Kidney (tissue), 22 donors: ENCODE measurements at places on chromosomes 7 and 10. TPM values are rescaled to one million over a fixed set of nuclear protein-coding genes. Genes with fewer than 3 reads are reported as not detected.

DNA sequence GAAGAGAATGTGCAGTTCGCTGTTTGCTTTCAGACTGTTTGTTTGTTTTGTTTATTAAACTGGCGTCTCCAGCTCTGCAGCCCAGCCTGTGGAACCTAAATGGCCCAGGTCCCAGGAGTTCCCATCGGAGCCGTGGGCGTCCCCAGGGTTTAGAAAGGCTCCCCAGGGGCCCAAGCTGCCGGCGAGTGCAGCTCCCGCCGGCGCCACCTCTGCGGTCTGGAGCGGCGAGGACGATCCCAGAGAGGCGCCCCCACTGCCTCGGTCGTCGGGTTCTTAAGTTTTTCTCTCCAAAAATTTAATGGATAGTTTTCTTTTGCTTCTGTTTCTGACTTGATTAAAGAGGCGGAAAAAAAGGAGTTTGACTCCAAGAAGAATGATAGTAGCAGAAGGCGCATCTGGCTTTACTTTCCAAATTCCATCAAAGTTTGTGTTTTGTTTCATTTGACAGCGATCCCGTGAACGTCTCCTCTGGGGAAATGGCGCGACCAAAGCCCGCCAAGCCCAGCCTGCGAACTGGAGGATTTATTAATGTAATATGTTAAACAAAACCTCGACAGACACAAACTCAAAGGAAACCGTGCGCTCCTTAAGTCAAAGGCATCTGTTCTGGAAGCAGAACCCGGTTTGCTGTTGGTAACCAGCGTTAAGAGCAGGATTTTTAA, 718 bp upstream of the FZD1 start:
- H3K27ac ChIP-seq = peak overlapping the region; percentile 54
- no peaks in the 10 kb centered on the region for H3K36me3 ChIP-seq
- peak; percentile 76 for DNase-seq
- H3K27me3 ChIP-seq = no peaks in the 10 kb centered on the region

DNA sequence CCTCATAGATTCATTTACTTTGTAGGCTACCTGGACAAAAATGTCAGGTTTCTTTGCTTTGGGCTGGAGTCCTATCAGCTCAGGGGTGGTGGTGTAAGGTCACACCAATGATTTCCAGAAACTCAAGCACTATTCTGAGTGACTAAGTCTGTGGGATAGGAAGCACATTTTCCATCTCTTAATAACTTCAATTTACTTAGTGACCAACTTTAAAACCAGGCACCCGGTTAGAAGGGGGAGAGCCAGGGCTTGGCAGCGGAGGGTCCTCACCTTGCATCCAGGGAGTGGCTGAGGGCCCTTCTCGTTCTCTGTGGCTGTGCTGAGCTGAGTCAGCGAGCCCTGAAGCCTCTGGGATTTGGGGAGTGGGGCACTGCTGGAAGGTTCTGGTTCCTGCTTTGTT, 6.7 kb downstream of the CHST3 start:
- no peak for DNase-seq
- no peaks in the 10 kb centered on the region for H3K27me3 ChIP-seq
- no peaks in the 10 kb centered on the region for H3K36me3 ChIP-seq
- no peak overlapping the region for H3K4me3 ChIP-seq
- H3K4me1 ChIP-seq = no peaks in the 10 kb centered on the region

GRCh38 chr10:10589540-10590303, 427.9 kb upstream of the CELF2 start:
- no peaks in the 10 kb centered on the region for H3K36me3 ChIP-seq
- H3K4me1 ChIP-seq = no peaks in the 10 kb centered on the region
- H3K4me3 ChIP-seq = no peak overlapping the region
- DNase-seq = no peak
- H3K27ac ChIP-seq = no peak overlapping the region
- H3K27me3 ChIP-seq = no peaks in the 10 kb centered on the region

- no peak overlapping the region for H3K4me3 ChIP-seq
- H3K36me3 ChIP-seq = no peaks in the 10 kb centered on the region
- H3K4me1 ChIP-seq = no peaks in the 10 kb centered on the region
Measured at GRCh38 chr10:533186-533585, 156.3 kb downstream of the DIP2C start.

- H3K4me3 ChIP-seq = no peak overlapping the region
- no peaks in the 10 kb centered on the region for H3K4me1 ChIP-seq
- H3K27ac ChIP-seq = no peak overlapping the region
- DNase-seq = peak; percentile 66
Measured at GRCh38 chr7:55588379-55588699, 16.0 kb upstream of the VOPP1 start.

- H3K27me3 ChIP-seq = no peaks in the 10 kb centered on the region
- H3K4me1 ChIP-seq = peaks cover 22% of the 10 kb centered on the region
- H3K4me3 ChIP-seq = no peak overlapping the region
- no peak for DNase-seq
Measured at GRCh38 chr10:30811276-30812017, 181.9 kb upstream of the LYZL2 start.

DNA sequence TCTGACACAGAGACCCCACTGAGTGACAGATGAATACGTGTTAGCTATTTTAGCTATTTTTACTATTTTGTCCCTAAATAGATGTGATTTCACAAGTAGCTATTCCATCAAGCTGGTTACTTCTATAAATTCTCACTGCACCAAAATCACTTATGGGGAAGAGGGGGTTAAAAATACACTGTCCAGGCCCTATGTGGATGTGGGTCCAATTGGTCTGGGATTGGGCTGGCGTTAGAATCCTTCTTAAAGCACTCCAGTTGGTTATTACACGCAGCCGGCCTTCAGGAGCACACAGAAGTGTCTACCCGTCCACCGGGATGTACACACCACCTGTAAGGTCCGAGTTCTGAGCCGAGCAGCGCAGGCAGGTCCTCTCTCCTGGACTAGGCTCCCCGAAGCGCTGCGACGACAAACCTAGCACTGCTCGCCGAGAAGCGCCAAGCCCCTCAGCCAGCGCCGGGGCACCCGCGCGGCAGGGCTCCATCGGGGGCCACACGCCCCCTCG, 222.3 kb upstream of the MKLN1 start:
- H3K4me1 ChIP-seq = peaks cover 16% of the 10 kb centered on the region
- peak overlapping the region; percentile 69 for H3K27ac ChIP-seq
- no peak for DNase-seq
- peaks cover 11% of the 10 kb centered on the region for H3K36me3 ChIP-seq
- H3K4me3 ChIP-seq = peak overlapping the region; percentile 83

DNA sequence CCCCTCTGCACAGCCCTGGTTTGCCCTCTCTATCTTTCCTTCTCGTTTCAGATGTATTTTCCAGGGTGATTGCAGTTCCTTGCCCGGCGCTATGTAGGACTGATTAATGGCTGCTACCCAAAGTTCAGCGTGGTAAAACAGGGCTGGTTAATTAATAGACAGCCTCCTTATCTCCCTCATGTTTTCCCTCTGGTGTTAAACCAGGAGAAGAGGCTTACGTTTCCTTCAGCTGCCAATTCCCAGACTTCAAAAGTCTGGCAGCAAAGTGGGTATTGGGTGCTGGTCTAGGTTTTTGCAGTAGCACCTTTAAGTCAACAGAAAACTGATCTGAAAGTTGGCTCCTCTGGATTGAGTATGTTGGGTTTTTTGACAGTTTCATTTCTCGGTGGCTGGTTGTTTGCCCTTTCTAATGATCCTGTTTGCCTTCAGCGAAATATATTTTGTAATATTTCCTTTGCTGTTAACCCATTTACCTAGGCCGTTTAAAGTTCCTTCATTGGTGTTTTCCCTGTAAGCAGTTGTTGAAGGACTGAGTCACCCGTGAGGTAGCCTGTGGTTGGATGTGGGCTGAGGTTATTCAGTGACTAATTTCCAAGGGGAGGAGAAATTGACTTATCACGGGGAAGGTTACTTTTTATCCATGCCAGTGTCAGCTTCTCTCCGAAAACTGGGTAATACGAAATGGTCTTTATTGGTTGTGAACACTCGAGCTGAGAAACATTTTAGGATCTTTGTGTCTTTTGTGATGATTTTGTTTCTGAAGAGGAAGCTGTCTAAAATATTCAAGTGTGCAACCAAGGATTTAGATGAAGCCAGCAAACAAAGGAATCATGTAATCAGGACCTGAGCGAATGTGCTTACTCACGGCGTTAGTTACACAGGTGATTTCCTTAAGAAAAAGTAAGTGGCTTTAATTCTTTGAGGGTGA, 257.2 kb downstream of the KIAA1217 start:
- DNase-seq = no peak
- peak overlapping the region; percentile 73 for H3K4me3 ChIP-seq
- H3K27ac ChIP-seq = peak overlapping the region; percentile 95
- H3K4me1 ChIP-seq = peaks cover 33% of the 10 kb centered on the region

- DNase-seq = peak; percentile 41
- H3K27me3 ChIP-seq = no peaks in the 10 kb centered on the region
- H3K4me3 ChIP-seq = no peak overlapping the region
- no peak overlapping the region for H3K27ac ChIP-seq
Measured at GRCh38 chr7:47938574-47939165, 9.6 kb downstream of the PKD1L1 start.

DNA sequence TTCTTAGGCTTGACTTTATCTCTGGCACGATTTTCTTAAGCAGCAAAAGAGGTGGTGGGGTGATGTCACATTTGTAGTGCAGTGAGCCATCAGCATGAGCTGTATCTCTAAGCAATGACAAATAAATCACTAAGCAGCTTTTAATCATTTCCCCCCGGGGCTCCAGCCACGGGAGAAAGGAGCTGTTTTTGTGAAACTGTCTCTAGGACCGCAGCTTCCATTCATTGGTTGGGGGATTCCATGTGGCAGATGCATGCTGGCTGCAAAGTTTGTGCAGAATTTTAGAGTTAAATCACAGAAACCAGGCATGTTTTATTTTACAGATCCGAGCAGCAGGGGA, 464 bp downstream of the KIAA1217 start:
- no peaks in the 10 kb centered on the region for H3K27me3 ChIP-seq
- H3K36me3 ChIP-seq = no peaks in the 10 kb centered on the region
- H3K4me1 ChIP-seq = peaks cover 8% of the 10 kb centered on the region
- peak overlapping the region; percentile 86 for H3K4me3 ChIP-seq
- DNase-seq = peak; percentile 65

DNA sequence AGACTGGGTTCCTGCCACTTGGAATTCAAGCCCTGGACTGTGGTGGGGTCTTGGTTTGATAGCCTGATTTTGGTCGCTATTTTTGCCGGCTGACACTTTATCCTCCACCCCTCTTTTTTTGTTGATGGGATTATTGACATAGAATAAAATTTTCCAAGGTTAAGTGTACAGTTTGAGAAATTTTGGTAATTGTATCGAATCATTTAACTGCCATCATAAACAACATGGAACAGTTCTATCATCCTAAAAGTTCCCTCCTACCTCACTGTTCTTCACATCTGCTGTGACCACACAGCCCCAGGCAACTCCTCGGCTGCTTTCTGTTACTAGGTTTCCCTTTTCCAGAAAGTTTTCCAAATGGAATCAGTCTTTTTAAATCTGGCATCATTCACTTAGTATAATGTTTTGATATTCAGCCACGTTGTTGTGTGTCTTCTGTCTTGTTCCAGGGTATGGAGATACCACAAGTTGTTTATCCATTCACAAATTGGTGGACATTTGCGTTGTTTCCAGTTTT, 50.6 kb upstream of the STEAP1B start:
- no peaks in the 10 kb centered on the region for H3K27me3 ChIP-seq
- no peak overlapping the region for H3K27ac ChIP-seq
- peaks cover 3% of the 10 kb centered on the region for H3K4me1 ChIP-seq
- no peak overlapping the region for H3K4me3 ChIP-seq
- H3K36me3 ChIP-seq = no peaks in the 10 kb centered on the region
- no peak for DNase-seq

- H3K4me3 ChIP-seq = no peak overlapping the region
- peak overlapping the region; percentile 20 for H3K27ac ChIP-seq
- H3K4me1 ChIP-seq = peaks cover 14% of the 10 kb centered on the region
Measured at GRCh38 chr7:108246227-108246837, 116.2 kb upstream of the LAMB4 start.

GRCh38 chr10:6012121-6012905, 35.0 kb upstream of the IL15RA start:
- no peaks in the 10 kb centered on the region for H3K4me1 ChIP-seq
- H3K27ac ChIP-seq = no peak overlapping the region
- no peak for DNase-seq
- H3K4me3 ChIP-seq = no peak overlapping the region
- H3K36me3 ChIP-seq = no peaks in the 10 kb centered on the region
- no peaks in the 10 kb centered on the region for H3K27me3 ChIP-seq

DNA sequence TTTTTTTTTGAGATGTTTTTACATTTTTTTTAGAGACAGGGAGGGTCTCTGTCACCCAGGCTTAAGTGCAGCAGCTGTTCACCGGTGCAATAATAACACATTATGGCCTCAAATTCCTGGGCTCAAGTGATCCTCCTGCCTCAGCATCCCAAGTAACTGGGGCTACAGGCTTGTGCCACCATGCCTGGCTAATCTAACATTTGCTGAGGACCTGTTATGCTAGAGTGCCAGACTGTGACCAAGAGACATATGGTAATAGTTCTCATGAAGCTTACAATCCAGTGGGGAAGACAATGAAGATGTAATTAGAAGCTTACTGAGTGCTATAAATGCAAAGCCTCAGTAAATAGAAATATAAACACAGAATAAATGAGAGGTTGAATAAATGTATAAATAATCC, 17.6 kb upstream of the ORC5 start:
- no peaks in the 10 kb centered on the region for H3K4me1 ChIP-seq
- H3K27ac ChIP-seq = no peak overlapping the region

- no peaks in the 10 kb centered on the region for H3K4me1 ChIP-seq
- H3K27me3 ChIP-seq = no peaks in the 10 kb centered on the region
- H3K36me3 ChIP-seq = no peaks in the 10 kb centered on the region
Measured at GRCh38 chr7:55017841-55018240, 976 bp upstream of the EGFR start.

- H3K27ac ChIP-seq = no peak overlapping the region
- DNase-seq = no peak
- no peak overlapping the region for H3K4me3 ChIP-seq
- H3K4me1 ChIP-seq = no peaks in the 10 kb centered on the region
- no peaks in the 10 kb centered on the region for H3K27me3 ChIP-seq
Measured at GRCh38 chr7:10463701-10464100, 510.0 kb upstream of the PHF14 start.

DNA sequence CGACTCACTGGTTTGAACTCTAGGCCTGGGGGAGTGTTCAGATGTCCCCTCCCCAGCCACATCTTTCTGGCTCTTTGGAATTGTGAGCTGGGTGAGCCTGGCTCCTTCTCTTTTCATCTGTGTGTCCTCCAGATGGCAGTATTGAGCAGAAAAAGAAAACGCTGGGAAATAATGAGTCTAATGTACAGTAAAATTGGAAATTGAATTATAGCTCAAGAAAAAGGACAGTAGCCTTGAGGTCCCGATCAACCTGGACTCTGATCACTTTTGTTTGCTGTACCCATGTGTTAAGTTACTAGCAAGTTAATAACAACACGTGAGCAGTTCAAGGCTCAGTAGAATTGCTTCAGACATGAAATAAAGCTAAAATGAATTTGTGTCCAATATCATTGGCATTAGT, 77.9 kb downstream of the SNX10 start:
- no peak for DNase-seq
- peaks cover 3% of the 10 kb centered on the region for H3K27me3 ChIP-seq
- no peaks in the 10 kb centered on the region for H3K36me3 ChIP-seq
- peak overlapping the region; percentile 16 for H3K4me3 ChIP-seq

ANXA8 gene
- total RNA-seq = 0.16 TPM

AKR1C8 gene
- total RNA-seq = 0.66 TPM

COL28A1 gene
- 5.8 TPM for total RNA-seq

MMP21 gene
- total RNA-seq = 0.13 TPM

TAS2R5 gene
- 2.5 TPM for total RNA-seq

GPR15LG gene
- total RNA-seq = 0.44 TPM

NFKB2 gene
- total RNA-seq = 62.7 TPM

BAG3 gene
- 42.0 TPM for total RNA-seq

TRDMT1 gene
- 11.0 TPM for total RNA-seq

ZFYVE27 gene
- total RNA-seq = 34.4 TPM

RNF148 gene
- total RNA-seq = 2.2 TPM

TSPAN33 gene
- 54.9 TPM for total RNA-seq

HDAC9 gene
- 22.1 TPM for total RNA-seq
